T-cell (primary cell): ENCODE measurements at places on chromosomes 3 and 15.

- DNase-seq: no peak
Observed at GRCh38 chr3:180804916-180805315, 107.6 kb upstream of the FXR1 start.

- DNase-seq: no peak
Observed at GRCh38 chr3:141986548-141987107, 110.2 kb downstream of the ATP1B3 start.

DNA sequence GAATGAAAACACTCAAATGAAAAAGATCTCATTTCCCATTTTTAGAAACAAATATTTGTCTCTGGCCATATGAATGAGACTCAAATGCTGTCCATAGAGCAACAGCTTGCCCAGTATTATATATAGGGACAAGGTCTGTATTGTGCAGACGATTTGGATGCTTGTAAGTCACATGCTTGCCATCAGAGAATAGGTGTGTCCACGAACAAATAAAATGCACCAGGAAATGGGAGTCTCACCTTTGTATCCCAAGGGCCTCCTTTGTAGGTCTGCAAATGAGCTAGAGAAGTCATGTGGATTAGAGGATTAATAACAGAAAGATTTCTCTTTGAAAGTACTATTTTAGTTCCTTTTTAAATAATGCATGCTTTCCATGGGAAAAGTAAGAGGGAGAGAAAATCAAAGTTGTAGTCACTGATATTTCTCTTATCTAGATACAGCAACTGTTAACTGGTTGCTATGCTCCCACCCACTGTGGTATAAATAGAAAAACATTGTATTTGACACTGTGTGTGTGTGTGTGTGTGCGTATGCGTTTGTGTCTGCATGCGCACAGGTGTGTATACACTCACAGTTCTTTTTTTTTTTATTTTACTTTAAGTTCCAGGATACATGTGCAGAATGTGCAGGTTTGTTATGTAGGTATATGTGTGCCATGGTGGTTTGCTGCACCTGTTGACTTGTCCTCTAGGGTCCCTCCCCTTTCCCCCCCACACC lies 383.4 kb upstream of the ARRDC4 start:
- no peak for DNase-seq

- DNase-seq: no peak
Observed at GRCh38 chr15:35436422-35436821, 109.5 kb downstream of the DPH6 start.

DNA sequence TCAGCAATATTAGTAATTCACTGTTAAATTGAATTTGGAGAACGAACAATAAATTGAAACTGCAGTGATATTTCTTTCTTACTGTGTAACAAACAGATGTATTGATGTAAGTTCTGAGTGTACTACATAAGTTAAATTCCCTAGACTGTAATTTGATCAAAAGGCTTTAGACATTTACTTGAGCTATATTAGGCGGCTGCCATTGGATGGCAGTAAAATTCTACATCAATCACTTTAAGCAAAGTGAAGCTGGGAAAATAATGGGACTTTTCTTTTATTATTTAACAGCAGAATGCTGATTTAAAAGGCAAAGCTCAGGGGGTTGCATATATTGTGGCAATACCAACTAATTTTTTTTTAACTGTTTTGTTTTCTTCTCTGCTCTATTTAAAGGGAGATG lies 212.6 kb upstream of the PLSCR5 start:
- DNase-seq: no peak
